ENCODE measurements at places on chromosomes 1 and 21.
A peak's percentile ranks its signal among the peaks of the same experiment; 100 is the strongest.

GRCh38 chr1:227841096-227841495 is 25.6 kb downstream of the PRSS38 start:
- DNase-seq = no peak

DNA sequence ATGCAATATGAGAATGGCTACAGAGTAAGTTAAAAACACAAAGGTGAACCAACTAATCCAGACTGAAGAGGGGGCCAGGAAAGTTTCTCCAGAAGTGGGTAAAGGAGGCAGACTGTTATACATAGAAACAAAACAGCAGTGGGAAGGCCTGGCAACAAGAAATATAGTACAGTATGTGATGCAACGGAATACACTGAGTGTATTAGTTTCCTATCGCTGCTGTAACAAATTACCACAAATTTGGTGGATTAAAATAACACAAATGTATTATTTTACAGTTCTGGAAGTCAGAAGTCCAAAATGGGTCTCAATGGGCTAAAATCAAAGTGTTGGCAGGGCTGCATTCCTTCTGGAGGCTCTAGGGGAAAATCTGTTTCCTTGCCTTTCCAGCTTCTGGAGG is 95.2 kb downstream of the ZSWIM5 start:
- DNase-seq = no peak

DNA sequence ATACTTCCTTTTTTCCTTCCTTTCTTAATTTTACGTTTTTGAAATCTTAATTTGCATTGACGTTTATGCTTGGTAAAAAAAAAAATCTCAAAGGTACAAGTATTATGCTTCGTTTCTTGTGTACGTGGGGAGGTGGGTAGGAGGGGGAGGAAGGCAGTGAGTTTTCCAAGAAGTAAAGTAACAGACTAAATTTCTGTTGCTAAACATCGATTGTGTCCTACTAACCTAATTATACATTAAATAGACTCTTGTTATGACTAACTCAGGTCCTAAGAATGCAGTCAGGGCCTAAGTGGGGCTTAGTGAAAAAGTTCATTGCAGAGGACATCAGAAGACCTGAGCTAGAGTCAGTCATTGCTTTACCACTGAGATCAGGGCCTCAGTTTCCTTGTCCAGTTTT is 17.5 kb downstream of the NEK7 start:
- DNase-seq = no peak

- no peak for DNase-seq
Measured at GRCh38 chr21:40613546-40614030, 233.4 kb downstream of the DSCAM start.

- DNase-seq = no peak
Measured at GRCh38 chr1:245248231-245248731, 93.5 kb downstream of the KIF26B start.

DNA sequence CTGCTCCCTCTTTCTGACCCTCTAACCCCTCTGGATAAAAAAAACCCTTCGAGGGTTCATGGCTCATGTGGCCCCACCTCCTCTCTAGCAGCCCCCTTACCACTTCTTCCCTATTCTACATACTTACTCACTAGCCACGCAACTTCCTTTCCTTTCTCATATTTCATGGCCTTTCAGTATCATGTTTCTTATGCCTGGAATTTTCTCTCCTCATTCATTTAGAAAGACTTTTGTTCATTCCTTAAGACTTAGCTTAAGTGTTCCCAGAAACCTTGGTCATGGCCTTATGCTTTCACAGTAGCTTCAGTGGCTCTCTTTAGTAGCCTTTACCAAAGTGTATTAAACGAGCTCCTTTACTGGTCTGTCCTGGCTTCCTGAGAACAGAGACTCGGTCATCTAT is 6.1 kb downstream of the ACP6 start:
- no peak for DNase-seq

- no peak for DNase-seq
Measured at GRCh38 chr21:45549626-45550463, 7.6 kb upstream of the SLC19A1 start.

DNA sequence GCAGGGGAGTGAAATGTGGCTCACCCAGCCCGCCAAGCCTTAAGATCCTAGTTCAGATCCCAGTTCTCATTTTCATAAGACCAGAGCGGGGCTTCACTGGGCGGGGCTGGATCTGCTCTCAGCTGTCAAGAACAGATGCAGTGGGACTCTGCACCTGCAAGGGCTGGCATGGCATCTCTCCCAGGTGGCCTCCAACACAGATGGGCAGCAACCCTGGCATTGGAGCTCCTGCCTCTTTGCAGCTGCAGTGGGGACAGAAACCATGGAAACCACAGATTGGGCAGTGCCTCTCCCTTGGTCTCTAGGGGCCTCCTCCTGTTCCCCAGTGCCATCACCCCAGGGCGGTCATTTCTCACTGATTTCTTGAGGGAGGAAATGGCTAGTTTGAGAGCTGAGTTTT is 267.7 kb downstream of the PRDM2 start:
- no peak for DNase-seq

- peak; percentile 51 for DNase-seq
Measured at GRCh38 chr1:240732390-240732789, 120.4 kb upstream of the GREM2 start.

DNA sequence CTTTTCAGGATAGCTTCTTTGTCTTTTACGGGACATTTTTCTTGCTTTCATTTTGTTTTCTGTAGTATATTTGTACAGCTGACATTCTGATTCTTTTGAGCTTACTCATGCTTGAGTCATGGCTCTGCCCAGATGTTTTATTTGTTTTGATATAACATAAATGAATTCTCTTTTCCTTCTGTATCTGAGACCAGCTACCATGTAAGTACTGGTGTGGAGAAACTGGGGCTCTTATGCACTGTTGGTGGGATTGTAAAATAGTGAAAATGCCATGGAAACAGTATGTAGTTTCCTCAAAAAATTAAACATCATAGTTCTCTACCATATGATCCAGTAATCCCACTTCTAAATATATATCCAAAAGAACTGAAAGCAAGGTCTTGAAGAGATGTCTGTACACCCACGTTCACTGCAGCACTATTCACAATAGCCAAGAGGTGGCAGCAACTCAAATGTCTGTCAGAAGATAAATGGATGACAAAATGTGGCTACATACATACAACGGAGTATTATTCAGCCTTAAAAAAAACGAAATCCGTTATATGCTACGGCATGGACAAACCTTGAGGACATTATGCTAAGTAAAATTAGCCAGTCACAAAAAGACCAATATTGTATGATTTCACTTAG is 61.4 kb downstream of the EIF2B3 start:
- DNase-seq = peak; percentile 79

DNA sequence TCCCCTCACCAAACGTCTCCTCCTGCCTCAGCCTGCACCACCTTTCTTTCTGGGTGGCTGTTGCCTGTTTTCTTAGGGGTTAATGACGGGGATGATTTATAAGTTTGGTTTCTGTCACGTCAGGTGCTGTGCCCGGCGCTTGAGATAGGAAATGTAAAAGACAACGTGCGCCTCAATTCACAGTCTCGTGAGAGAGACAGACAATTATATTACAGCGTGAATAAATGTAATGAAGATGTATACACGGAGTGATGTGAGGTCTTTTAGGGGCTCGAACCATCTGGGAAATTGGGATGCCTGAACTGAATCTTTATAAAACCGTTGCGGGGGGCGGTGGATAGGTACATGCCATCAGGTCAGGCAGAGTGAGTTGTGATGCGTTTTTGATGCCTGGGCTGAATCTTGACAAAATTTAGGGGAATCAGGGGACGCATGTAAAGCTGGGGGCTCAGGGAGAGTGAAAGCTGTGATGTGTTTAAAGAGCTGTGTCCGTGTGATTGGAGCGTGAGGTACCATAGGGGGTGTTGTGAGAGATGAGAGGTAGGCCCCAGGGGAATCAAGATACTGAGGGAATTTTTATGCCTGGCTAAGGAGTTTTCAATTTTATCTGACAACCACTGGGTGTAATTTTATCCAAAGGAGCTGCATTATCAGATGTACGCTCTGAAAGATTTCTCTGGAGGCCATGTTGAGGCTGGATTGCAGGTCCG is 831 bp downstream of the TIPRL start:
- DNase-seq = peak; percentile 10

GRCh38 chr1:201229771-201230635 is 39.4 kb downstream of the IGFN1 start:
- DNase-seq = no peak

GRCh38 chr1:239555350-239555749 is 169.0 kb downstream of the CHRM3 start:
- DNase-seq = no peak

DNA sequence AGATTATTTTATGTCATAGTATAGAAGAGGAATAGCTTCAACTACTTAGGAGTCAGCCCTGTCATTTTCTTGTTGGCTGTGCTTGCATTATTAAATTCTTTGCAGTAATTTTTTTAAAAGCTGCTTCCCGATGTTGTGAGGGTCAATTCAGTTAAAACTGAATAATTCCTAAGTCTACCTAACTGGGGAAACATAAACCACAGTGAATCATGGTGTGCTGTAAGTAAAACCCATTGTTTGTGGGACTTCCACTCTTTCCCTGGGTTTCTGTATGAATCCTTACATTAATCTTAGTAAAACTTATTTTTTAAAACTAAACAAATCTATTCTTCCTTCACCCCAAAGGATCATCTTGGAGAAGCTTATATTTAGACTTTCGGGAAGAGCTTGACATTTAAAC is 4.4 kb downstream of the SUCO start:
- DNase-seq = no peak

GRCh38 chr1:169644297-169644696 is 14.4 kb upstream of the SELP start:
- no peak for DNase-seq

- no peak for DNase-seq
Measured at GRCh38 chr1:155977690-155978324, 540 bp downstream of the ARHGEF2 start.

DNA sequence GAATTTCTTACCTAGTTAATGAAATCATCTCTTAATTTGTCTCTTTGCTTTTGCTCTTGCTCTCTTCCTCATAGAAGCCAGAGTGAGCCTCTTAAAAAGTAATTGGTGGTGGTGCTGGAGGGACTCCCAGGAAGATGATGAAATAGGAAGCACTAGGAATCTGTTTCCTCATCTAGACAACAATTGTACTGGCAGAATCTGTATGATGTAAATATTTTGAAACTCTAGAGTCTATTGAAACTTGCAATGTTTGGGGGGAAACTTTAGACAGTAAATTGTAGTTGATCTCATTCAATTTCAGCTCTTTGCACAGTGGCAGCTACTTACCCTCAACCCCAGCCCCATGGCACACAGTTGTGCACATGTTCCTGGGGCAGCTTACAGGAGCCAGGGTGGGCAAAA is 10.6 kb downstream of the RGSL1 start:
- no peak for DNase-seq

DNA sequence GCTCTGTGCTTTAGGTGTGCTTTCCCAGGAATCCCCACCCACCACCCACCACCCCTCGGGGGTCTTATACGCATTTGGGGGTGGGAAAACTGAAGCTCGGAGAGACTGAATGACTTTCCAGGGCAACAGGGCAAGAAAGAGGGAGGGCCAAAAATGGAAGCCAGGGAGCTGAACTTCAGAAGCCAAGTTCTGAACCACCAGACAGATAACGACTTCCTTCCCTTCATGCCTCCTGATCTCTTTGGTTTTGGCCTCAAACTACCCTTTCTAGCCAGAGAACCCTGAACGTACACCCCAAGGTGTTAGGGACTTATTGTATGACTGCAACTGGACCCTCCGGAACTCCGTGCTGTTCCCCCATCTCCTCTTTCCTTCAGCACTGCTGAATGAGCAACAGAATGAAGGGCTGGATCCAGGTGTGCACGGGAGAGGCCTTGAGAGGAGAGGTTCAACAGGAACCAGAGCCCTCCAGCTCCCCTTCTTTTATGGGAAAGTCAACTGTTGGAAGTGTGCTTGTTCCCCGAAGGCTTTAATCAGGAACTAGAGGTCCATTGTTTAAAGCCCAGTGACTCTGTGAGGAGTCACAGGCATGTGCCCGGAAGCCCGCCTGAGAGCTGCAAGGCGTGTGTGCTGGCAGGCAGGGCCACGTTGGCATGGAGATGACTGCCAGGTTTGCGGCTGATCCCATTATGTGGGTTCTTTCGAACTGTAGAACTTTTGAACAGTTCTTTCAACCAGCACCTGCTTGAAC is 3.1 kb downstream of the BACE2 start:
- DNase-seq = peak; percentile 95

- peak; percentile 95 for DNase-seq
Measured at GRCh38 chr21:42097860-42098454, 26.8 kb downstream of the UMODL1 start.

GRCh38 chr21:45591619-45592207 is 49.5 kb upstream of the SLC19A1 start:
- DNase-seq = no peak

DNA sequence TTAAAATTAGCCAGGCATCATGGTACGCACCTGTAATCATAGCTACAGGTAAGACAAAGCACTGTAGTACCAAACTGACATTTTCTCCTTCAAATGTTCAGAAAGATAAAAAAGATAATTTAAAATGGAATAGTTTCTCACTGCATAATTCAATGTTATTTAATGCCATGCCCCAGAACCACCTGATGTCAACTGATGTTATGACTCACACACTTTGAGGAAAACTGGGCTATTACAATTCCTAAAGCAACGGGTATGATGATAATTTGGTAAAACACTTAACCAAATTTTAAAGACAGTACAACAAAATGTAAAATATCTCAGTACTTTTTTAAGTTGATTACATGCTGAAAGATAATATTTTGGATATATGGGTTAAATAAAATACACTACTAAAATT is 22.9 kb upstream of the PLEKHO1 start:
- no peak for DNase-seq

DNA sequence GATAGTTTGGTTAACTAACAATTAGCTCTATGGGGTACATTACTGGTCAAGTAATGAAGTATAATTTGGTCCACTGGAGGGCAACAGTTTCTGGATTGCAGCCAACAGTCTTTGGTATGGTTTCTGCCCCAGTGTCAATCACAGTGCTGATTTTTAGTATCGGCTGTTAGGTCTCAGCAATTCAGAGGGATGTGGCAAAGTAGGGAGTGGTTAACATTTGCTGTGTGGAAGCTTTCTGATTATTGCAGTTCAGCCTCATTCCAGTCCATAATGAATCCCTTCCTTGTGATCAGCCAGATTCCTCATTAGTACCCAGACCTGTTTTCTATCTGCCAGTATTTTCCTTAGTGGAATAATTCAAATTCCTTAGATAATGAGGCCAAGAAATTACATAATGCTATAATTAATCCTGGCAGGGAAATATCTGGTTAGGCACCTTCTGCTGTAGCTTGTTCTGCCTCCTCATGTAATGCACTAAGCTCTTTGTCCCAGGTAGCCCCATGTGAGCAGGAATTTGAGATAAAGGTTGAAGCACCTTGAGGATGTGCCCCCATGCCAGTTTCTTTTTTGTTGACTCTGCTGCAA is 14.0 kb downstream of the F3 start:
- DNase-seq = peak; percentile 34

DNA sequence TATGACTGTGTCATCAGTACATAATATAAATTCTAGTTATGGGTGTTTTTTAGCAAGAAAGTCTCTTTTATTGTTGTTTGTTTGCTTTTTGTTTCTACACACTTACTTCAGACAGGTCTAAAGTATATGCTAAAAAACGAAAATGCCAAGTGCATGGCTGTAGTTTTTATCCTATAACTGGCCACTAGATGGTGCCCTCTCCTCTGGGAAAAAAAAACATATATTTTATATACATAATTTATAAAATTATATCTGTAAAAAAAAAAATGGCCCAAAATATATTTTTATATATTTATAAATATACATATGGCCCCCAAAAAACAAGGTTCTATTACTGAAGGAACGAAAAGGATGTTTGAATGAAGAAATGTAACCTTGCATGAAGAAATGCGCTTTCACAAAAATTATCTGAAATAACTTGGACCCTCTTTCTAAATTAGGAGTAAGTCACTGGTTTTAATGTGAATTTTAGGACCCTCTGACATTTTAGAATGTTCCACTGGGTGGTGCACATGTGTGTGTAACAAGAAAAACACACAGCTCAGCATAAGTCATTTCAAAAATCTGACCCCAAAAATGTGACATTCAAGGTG is 93.5 kb downstream of the TTLL7 start:
- DNase-seq = no peak

Data from foreskin melanocyte (primary cell).